ENCODE measurements at places on chromosomes 1 and 21. TPM values are rescaled to one million over a fixed set of nuclear protein-coding genes. Genes with fewer than 3 reads are reported as not detected.

The PDPN gene
- total RNA-seq = not detected

GRCh38 chr1:107449326-107449725, 308.5 kb downstream of the NTNG1 start:
- ATAC-seq = no peak

The AGT gene
- total RNA-seq = not detected

GRCh38 chr1:22120469-22120790, 22.5 kb downstream of the WNT4 start:
- no peak for ATAC-seq

The DENND2D gene
- 148 TPM for total RNA-seq

Measured in activated T-helper 17 cell treated with anti-CD3 and anti-CD28 coated beads, Interleukin-2, amount 50 U/mL, for 72 hours (primary cell).